ENCODE measurements at places on chromosomes 16 and 17.

DNA sequence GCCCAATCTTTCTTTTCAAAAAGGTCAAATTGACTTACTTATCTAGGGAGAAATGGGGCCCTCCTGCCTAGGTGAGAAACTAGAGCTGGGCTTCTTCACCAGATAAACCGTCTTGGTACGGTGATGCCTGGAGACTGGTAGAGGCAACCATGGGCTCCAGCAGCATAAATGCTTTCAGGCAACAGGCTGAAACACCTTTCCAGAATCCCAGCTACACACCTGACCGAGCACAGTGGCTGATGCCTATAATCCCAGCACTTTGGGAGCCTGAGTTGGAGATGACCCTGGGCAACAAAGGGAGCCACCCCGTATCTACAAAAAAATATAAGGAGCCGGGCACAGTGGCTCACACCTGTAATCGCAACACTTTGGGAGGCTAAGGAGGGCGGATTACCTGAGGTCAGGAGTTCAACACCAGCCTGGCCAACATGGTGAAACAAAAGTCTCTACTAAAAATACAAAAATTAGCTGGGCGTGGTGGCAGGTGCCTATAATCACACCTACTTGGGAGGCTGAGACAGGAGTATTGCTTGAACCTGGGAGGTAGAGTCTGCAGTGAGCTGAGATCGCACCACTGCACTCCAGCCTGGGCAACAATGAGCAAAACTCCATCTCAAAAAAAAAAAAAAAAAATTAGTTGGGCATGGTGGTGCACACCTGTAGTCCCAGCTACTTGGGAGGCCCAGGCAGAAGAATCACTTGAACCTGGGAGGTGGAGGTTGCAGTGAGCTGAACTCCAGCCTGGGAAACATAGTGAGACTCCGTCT, 8.0 kb downstream of the TRAF4 start:
- DNase-seq = no peak

DNA sequence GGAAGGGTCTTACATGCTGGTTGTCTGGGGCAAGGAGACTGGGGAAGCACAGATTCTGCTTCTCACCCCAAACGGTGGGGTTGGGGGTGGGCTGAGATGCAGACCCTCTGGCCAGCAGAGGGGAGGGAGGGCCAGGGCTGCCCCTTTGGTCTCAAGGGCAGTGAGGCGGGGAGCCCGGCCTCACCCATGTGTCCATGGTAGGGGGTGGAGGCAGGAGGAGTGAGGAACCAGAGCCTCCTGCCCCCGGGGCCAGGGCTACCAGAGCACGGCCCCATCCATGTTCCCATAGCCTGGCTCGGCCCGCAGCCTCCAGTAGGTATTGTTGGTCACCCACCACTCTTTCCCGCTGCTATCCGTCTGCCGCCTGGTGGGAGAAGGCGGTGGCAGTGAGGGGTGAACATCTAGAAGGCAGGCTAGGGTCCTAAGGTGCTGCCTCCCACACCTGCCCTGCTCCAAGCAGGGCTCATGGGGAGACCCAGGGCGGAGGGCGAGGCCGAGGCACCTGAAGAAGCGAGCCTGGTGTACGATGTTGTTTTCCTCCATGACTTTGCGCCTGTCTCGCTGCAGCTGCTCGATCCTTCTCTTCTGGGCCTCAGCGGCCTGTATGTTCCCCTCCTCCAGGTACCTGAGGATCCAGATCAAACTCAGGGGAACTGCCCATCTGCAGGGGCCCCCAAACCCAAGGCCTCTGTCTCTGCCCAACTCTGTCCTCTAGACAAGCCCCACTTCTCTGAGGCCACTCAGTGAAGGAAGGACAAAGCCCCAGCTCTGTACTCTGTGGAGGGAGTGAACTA, 13.4 kb downstream of the OSBPL7 start:
- no peak for DNase-seq

- DNase-seq = no peak
These were observed at the start of gene PPL for GRCh38 chr16:4936991-4937781. Gene PPL (minus strand): TSS chr16:4937148. CDS start chr16:4937045, 103 bp downstream.

GRCh38 chr16:67000384-67001351, 12.3 kb downstream of the CES4A start:
- DNase-seq = peak; percentile 75

GRCh38 chr17:67095803-67096202, 51.4 kb downstream of the CACNG1 start:
- DNase-seq = no peak

DNA sequence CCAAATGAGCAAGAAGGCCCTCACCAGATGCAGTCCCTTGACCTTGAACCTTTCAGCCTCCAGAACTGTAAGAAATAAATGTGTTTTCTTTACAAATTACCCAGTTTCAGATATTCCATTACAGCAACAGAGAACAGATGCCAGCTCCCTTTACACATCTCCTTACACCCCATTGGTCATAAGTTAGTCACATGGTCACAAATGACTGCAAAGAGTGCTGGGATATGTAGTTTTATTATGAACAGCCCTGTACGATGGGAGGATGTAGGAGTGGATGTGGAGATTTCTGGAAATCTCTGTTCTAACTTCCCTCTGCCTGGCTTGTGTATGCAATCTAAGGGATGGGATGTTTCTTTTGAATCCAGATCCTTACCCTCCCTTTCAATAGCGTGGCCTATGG, 13.3 kb upstream of the RPL38 start:
- DNase-seq = no peak

GRCh38 chr17:17985555-17985954, 12.9 kb downstream of the DRC3 start:
- DNase-seq = no peak

- no peak for DNase-seq
These were observed 147.5 kb upstream of the CIBAR2 start for GRCh38 chr16:85259832-85260167.

- no peak for DNase-seq
These were observed 4.5 kb downstream of the NME2 start for GRCh38 chr17:51170736-51171135.

Measured in right forelimb (tissue), 1 donor.